ENCODE measurements at places on chromosomes 7 and 10.

- peak; percentile 25 for DNase-seq
These were observed 266.0 kb downstream of the GRID1 start for GRCh38 chr10:86100581-86101061.

- no peak for DNase-seq
These were observed 379.2 kb downstream of the CALN1 start for GRCh38 chr7:72032934-72033333.

GRCh38 chr10:77604063-77604462 lies 33.5 kb downstream of the KCNMA1 start:
- no peak for DNase-seq

- no peak for DNase-seq
These were observed 138.9 kb downstream of the PKD1L1 start for GRCh38 chr7:47809387-47809786.

GRCh38 chr7:95199779-95200558 lies 124.4 kb downstream of the PON1 start:
- DNase-seq, result peak; percentile 6
